ENCODE measurements at places on chromosomes 2 and 18.

DNA sequence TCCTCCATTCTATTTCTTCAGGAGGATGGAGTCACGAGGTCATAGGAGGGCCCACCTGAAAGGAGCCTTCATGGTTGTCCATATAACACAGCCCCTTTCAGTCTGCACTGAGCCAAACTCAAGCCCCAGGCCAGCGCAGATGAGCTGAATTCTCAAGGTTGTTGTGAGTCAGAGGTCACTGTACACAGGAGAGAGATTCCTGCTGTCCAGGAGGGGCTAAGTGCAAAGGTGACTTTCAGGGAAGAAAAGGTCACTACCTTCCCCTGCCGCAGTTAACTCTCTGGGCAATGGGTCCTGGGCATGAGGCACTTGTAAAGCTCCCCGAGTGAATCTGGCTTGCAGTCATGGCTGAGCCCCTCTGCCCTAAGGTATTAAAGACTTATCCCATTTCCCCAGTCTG is 150.7 kb downstream of the CTIF start:
- DNase-seq, result no peak

DNA sequence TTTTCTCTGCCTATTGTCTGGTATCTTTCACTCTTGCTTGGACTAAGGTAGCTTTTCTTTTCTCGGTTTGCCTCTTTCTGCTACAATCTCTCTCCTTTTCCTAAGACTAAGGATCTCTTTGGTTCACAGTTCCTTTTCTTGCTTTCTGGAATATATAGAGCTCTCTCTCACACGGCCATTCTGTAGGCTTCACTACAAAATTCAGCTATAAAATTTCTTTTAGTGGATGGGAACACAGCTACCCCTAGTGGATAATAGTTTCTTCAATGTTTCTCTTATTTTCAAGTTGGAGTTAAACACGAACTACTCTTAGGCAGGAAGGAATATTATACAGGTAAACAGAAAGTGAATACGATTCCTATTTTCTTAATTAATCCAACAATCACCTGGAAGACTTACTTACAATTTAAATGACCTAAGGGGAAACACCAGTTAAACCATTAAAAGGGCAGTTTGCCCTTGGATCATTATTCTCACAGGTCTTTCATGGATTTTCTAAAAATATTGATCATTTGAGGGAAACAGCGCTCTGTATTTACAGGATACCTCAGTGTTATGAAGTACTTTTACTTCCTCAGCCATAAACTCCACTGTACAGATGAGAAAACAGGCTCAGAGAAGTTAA is 140.5 kb downstream of the LRP2 start:
- peak; percentile 42 for DNase-seq

- no peak for DNase-seq
These were observed 47.2 kb downstream of the TMEM18 start for GRCh38 chr2:629961-630360.

- DNase-seq, result no peak
These were observed 7.0 kb downstream of the ZEB2 start for GRCh38 chr2:144512891-144513351.

- no peak for DNase-seq
These were observed 68.3 kb downstream of the CD28 start for GRCh38 chr2:203774760-203775159.

DNA sequence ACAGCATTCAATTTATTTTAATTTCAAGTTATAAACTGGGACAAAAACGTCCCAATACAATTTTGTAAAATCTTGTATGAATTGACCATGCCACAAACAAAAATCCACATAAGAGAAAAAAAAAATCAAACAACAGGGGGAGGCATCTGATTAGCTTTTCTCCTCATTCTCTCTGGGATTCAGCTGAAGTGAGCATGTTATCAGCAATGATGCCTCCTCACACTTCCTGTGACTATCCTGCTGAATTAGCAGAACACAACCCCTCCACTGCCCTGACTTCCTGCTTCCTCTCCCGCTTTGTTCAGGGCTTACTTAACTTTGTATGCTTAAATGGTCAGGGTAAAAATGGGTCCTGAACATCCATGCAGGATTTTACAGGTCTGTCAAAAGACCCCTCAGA is 132.2 kb upstream of the ITGB6 start:
- peak; percentile 5 for DNase-seq

GRCh38 chr18:50734342-50734741 is 85.5 kb downstream of the MRO start:
- no peak for DNase-seq

GRCh38 chr2:69766014-69766413 is 24.1 kb downstream of the ANXA4 start:
- DNase-seq, result no peak

GRCh38 chr2:175143191-175143590 is 24.8 kb downstream of the ATF2 start:
- DNase-seq, result no peak

- no peak for DNase-seq
These were observed 50.2 kb downstream of the EMILIN2 start for GRCh38 chr18:2896990-2897389.

GRCh38 chr2:195395362-195395761 is 261.7 kb upstream of the SLC39A10 start:
- DNase-seq, result no peak

GRCh38 chr2:45259138-45259537 is 249.9 kb upstream of the SIX2 start:
- no peak for DNase-seq

DNA sequence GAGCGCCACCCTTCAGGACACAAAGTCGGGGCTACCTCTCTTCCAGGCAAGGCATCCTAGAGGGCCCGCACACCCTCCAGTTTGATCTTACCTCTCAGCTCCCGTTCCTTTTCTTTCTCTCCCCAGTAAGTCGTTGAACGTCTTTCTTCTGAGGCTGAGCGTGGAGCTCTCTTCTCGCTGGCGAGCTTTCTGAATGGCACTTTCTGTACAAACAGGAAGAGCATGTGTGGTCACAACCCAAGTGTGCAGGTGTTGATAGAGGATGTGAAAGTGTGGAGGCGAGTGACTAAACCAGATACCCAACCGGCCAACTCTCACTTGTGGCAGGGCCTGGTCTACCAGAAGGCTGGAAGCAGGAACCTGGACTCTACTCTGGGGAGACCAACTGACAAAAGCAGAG is at the start of gene AFF3:
Gene AFF3 (minus strand): TSS at position 198 of the 400 bp plus-strand sequence. CDS start 38,136 bp downstream, outside the sequence.
- DNase-seq, result no peak

DNA sequence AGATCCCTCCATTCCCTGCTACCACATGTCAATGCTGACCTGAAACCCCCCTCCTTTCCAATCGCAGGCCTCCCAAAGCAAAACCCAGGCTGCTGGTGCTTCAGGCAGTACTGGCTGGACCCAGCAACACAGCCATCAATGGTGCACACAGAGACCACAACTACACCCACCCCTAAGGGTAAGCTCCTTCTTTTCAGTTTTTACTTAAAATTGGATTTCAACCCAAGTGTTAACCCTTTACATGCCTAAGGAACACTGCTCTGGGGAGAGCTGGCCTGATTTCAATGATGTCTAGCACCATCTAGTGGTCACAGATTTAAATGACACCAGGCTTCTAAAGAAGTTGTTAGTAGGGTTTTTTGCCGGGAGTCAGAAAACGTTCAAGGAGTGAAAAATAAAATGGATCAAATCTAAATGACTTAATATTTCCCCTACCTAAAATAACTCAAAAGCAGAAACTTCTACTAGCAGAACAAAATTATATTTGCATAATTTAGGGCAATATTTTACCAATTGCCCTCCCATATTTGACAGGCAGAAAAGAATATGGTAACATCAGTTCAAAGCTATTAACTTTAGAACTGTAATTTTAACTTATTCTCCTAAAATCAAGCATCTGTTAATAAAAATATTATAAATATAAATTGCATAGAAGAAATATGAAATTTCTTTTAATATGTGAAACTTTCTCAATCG is 24.6 kb downstream of the FECH start:
- no peak for DNase-seq

DNA sequence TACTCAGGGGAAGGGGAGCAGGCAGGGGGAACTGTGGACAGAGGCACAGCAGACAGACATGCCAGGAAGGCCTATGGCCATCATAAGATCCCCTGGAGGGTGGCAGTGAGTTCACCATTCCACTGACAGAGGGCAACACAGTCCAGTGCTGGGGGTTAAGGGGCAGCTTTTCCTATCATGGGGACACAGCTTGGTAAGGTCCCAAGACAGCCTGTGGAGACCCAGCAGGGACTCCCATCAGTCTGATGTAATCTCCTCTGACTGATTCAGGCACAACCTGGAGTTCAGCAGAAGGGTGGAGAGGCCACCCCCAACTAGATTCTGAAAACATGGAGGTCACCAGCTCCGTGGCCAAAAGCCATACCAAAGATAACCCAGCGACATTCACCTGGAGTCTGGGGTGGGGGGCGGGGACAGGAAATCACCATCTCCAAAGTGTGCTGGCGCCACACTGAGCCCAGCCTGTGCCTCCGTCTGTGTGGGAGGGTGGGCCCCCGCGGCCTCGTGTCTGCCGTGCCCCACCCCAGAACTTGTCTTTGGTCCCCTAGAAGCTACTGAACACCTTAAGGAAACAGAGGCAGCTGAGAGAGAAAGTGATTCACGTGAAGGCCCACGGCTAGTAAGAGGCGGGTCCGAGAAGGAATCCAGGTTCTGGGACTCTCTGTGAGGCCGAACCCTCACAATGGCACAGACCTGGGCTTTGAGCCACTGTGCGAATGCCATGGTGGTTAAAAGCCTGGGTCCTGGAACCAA is 28.6 kb downstream of the DNMT3A start:
- no peak for DNase-seq

GRCh38 chr2:126936219-126936723 is 37.6 kb downstream of the TEX51 start:
- DNase-seq, result no peak

DNA sequence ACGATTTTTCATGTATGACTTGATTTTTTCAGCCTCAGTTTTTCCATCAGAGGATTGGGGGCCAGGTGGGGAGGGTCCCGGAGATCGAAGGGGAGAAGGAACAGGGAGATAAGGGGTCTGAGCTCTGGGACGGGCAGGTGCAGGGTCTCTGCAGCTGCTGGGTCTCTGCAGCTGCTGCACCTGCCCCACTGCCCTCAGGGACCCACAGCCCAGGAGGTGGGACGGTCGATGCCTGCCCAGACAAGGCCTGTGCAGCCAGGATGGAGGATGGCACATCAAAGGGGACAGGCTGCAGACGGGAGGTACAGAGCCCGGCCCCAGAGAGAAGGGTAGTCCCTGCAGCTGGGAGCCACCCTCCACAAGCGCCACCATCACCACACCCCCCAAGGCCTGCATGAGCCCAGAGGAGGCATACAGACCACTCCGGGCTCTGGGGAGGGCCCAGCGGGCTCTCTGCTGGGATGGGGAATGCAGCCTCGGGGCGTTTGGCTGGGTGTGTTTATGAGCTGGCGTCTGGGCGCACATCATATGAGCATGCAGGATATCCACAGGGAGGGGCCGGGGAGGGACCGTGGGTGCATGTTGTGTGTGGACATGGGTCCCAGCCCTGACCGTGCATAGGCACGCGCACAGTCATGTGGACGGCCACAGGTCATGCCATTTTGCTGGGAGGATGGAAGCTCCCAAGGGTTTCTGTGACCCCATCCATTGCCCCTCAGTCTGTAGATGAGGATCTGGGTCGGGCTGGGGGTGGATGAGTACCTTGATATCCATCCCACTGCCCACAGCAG is 34.9 kb upstream of the GPC1 start:
- DNase-seq, result no peak

- no peak for DNase-seq
These were observed 5.6 kb downstream of the ADCYAP1 start for GRCh38 chr18:910247-910646.

DNA sequence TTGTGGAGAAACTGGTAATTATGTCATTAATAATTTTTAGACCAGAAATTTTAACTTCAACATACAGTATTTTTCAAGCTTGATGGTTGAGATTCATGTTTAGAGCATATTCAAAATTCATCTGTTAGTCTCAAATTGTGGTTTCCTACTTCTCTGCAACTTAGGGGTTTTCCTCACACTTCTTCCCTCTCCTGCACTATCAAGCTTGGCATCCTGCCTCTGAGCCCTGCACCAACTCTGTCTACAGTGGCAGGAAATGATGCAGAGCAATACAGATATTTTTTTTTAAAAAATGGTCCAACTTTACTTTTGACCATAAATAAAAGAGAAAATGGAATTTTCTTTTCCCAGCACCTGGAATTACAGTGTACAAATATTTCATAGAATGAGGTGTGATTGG is 247.3 kb downstream of the NUP35 start:
- no peak for DNase-seq

DNA sequence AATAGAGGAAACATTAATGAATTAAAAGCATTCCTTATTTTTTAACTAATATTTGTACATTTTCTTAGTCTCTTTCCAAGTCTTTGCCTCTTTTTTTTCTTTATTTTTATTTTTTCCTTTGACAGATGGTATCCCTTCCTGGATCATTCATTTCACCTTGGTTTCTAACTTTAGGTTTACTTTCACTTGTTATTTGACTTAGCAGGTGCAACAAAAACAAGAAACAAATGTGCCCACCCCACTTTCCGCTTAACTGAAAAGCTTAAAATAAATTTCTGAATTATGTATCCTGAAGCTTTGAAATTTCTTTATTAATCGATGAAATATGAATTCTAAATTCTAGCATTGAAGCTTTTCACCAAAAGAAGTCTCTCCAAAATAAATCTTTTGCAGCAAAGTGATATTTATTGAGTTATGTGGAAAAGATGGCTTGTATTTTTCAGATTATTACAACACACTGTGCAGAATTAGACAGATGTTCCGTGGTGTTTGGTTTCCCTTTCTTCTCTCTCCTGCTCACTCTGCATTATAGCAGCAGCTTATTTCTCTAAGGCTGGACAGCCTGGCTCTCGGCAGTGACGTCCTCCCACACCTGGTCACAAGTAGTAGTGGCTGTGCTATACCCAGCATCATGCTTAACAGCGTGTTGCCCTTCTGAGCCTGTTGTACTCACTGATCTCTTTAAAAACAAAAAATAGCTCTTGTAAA is 99.1 kb upstream of the ZNF397 start:
- no peak for DNase-seq

DNA sequence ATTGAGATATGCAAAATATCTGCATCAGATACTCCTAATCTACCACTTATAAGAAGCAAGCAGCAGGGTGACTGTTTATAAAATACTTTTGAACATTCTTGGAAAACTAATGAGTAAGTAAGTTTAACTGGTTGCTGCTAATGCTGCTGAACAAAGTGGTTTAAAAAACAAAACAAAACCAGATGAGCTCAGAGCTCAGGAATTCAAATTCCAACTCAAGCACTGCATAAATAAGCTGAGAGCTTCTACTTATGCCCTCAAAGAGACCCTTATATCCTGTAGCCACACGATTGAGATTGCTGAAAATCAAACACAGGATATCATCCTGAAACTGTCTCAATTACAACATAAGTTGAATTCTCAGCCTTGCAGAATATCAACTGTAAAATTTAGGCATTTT is 62.3 kb upstream of the NYAP2 start:
- DNase-seq, result peak; percentile 3

DNA sequence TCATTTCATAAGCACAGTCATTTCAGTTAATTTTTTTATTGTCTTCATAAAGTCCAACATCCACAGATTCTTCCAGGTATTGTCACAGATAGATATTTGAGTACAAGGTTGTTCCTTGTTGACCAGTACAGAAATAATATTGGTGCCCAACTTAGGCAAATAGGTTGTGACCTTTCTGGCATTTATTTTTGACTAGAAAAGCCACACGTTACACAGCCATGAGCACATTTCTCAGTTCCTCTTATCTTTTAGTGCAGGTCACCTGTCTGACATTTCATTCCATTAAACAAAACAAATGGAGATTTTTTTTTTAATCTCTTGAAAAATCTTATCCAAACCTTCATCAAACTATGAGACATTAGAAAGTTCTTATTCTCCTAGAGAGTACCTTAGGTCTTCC is 428.8 kb downstream of the ZNF521 start:
- no peak for DNase-seq

Measured in SW 1271 (cell line).